Stimulated activated CD8-positive, alpha-beta memory T cell treated with anti-CD3 and anti-CD28 coated beads, Interleukin-15, amount 100 ng/mL, for 1 hour (primary cell): ENCODE measurements at places on chromosomes 11 and 22.

DNA sequence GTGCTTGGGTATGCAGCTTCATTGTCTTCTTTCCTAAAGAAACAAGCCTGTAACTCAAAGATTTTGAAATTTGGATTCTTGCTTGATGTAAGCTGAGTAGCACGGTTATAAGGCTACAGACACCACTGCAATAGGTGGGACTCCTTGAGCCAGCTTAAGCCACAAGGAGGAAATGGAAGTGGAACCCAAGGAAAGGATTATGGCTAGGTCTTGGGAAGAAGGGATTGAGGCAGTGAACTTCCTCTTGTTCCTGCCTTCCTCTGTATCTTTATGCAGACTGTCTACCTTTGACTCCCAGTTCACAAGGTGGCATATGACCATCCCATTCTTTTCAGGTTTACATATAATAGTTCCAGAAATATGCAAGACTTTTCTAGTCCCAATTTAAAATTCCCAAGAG lies 72.3 kb downstream of the BDNF start:
- DNase-seq: no peak

DNA sequence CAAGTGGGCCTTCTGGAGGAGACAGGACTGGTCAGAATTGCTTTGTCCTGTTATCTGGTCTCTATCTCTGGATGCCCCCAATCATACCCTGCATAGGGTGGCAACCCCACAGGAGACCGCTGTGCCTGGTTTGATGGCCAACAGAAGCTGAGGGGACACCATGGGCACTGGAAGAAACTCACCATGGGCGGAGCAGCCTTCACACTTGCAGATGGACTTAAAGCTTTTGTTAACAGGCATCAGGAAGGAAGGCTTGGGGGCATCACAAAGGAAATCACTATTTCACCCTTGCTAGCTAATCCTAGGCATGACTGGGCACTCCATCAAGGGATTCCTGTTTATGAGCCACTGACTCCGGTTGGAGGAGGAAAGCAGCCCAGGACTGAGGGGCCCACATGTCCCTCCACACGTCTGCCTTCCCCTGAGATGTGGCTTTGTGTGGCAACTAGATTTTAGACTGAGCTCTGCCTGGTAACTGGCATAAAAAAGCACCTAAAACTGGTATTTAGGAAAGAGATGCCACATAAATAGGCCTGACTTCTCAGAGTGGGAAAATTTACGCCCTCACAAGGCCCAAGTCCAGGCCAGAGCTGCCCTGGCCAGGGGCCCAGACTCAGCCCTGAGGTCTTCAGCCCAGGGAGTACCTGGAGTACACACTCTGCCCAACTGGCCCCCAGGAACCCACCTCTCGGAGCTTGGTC lies 57.0 kb upstream of the LYVE1 start:
- no peak for DNase-seq

- DNase-seq: no peak
Observed at GRCh38 chr11:85627332-85627997, at the start of gene DLG2. Gene DLG2, minus strand, starts transcription at chr11:85627344.

DNA sequence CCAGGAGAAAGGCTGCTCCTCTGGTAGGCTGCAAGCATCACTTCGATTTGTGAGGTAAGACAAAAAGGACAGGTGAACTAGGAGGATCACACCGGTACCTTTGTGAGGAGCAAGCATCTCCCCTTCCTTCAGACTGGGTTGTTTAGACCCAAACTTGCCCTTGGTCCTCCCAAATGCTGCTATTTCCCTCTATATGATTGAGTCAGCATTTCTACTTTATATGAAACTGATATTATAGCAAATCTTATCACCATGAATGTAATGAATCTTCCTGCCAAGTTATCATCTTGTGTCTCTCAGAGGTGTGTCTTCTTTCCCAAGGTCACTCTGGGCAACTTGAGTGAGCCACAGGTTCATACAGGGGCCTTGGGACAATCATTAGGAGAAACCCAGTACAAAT lies 61.0 kb downstream of the KIRREL3 start:
- no peak for DNase-seq

GRCh38 chr11:12276356-12276755 lies 101.0 kb upstream of the PARVA start:
- DNase-seq: no peak

- no peak for DNase-seq
Observed at GRCh38 chr11:119048644-119049043, 8.4 kb downstream of the HYOU1 start.

GRCh38 chr22:42711281-42711731 lies 9.4 kb downstream of the A4GALT start:
- DNase-seq: no peak

DNA sequence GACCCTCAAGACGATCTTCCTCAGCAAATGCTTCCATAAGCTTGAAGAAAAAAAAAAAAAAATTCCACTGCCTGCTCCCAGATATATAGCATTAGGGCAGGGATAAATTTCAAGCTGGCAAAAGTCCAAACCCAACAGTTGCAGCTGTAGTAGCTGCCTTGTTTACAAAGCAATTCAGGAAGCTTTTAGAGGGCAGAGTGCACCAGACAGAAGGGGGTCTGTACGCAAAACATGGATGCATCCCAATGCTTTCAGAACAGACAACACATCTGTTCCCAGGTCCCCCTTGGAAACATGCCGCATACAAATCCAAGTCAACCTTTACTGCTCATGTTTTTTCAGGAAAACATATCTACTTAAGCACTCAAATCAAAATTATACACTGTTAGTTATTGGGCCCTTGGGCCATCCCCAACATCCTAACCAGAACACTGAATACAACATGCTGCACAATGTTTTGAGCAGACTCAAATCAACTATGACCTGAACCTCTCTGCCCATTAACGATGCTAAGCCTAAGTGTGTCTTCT lies 94.5 kb downstream of the CADM1 start:
- no peak for DNase-seq

- no peak for DNase-seq
Observed at GRCh38 chr11:65426839-65427690, 4.5 kb downstream of the NEAT1 start.

DNA sequence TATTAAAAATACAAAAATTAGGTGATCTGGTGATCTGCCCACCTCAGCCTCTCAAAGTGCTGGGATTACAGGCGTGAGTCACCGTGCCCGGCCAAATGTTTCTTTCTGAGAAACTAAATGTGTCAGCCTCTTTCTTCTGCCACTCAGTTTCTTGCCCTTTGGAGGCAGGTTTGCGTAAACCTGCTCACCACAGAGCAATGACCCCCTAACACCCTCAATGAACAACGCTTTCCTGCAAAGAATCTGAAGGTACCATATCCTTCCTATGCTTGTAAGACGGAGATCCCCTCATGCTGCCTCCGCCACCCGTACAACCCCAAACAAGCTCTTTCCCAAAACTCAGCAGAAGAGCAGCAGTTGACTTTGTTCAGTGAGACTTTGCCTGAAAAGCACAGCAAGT lies 38.7 kb upstream of the TTLL12 start:
- DNase-seq: no peak

DNA sequence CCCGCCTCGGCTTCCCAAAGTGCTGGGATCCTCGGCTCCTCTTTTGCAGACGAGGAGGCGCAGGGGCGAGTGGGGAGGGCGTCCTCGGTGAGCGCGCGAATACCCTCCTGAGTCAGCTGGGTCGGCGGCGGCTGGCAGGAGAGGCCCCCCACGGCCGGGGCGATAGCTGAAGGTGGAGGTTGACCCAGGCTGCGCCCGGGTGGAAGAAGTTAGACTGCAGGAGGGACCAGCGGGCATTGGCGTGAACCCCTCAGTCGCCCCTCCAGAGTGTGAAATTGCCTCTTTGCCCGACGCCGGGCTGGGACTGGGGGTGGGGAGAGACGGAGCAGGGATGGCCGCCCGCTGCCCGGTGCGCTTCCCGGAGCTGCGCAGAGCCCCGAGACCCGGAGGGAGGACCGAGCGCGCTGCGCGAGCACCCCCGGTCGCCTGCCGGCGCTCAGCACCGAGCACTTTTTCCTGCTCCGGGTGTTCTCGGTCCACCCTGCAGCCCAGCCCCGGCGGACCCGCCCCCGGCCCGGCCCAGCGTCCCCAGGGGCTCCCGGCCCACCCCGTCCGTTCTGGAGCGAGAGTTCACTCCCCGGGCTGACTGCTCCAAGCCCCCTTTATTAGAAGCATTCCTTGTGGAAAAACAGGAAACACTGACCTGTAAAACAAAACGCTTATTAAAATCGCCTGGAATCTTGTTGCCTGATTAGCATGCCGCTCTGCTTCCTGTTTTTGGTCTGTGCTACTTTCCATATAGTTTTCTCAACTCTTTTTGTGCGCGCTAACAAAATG lies 13.7 kb upstream of the CPT1A start:
- DNase-seq: no peak

GRCh38 chr11:119108146-119108856 lies 1.2 kb downstream of the C2CD2L start:
- DNase-seq: no peak

DNA sequence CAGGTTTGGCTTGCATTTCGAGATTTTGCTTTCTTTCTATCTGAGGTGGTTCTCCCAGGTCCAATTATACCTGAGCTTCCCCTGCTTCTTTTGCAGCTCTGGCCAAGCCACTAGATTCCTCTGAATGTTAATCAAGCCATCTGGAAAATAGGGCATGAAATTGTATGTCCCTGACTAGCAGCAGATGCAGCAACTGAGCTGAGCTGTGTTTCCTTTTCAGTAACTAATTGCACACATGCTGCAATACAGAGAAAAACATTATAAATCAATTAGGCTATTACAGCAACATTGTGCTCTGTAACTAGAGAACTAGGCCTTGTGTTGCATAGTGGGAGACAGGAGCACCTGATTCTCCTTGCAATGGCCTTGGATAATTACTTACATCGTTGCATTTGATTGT lies 408.3 kb downstream of the ETS1 start:
- DNase-seq: no peak

DNA sequence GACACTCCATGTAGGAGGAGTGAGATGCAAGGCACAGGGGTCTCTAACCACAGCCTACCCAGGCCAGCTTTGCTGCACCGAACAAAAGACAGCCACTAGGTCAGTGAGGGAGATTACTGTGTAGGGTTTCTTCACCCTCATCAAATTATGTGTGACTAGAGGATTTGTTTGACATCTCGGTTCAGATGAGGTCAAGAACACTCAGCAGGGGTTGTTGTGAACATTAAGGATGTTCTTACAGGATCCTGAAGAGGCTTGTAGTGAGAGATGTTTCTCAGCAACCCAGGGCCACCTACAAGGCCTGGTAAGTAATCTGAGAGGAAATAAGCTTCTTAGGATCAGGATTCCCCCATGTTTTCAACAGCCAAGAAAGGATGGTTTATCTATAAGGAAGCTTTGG lies 202.1 kb downstream of the NXPE2 start:
- DNase-seq: no peak

GRCh38 chr11:75468534-75469340 lies 35.7 kb upstream of the KLHL35 start:
- no peak for DNase-seq
